SJSA1 (cell line): ENCODE measurements at places on chromosomes 2 and 18.

DNA sequence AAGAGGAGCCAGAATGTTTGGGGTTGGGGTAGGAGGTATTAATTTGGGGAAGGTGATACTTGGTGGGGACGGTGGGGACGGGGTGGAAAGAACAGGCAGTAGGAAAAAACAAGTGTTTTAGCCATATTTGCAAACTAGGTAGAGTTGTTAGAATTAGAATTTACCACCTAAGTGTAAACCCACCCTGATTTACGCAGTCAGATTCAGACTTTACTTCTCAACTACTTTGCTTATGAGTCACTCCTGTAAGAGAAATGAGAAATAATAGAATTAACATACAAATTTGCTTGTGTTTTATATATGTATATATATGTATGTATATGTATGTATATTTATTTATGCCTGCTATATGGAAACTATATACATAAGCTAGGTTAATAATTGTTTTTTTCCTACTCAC is 1168.2 kb upstream of the ZEB2 start:
- no peak overlapping the region for H3K27ac ChIP-seq
- no peaks in the 10 kb centered on the region for H3K27me3 ChIP-seq
- no peaks in the 10 kb centered on the region for H3K36me3 ChIP-seq
- no peaks in the 10 kb centered on the region for H3K4me1 ChIP-seq

- no peaks in the 10 kb centered on the region for H3K4me1 ChIP-seq
- no peaks in the 10 kb centered on the region for H3K36me3 ChIP-seq
These were observed 425.7 kb downstream of the PID1 start for GRCh38 chr2:228845162-228845925.

- H3K4me3 ChIP-seq, result no peak overlapping the region
- H3K4me1 ChIP-seq, result no peaks in the 10 kb centered on the region
- DNase-seq, result no peak
- H3K27me3 ChIP-seq, result peaks cover 9% of the 10 kb centered on the region; the same call in 1 of the 2 replicates
- no peaks in the 10 kb centered on the region for H3K36me3 ChIP-seq
These were observed 144.4 kb downstream of the MBP start for GRCh38 chr18:76988031-76988826.

DNA sequence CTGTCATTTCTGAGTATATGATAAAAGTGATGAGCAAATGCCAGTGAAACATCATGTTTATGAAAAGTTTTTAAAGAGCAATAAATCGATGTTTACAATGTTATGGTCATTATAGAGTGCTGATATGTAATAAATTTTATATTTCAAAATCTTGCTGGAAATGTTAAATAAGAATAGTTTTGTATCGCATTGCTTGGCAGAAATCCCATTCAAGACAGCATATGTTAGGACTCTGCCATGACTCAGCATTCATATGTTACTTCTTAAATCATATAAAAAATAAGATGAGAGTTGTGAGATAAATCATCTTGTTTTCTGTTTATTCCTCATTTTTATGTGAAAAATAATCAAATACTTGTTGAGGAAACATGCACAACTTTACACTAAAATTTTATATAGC is 949.9 kb upstream of the NRXN1 start:
- no peak for DNase-seq
- H3K27me3 ChIP-seq, result no peaks in the 10 kb centered on the region
- no peaks in the 10 kb centered on the region for H3K36me3 ChIP-seq
- no peak overlapping the region for H3K27ac ChIP-seq
- no peaks in the 10 kb centered on the region for H3K4me1 ChIP-seq

GRCh38 chr2:105388971-105389381 is 9.9 kb downstream of the FHL2 start:
- no peak overlapping the region for H3K4me3 ChIP-seq
- H3K4me1 ChIP-seq, result peaks cover 70% of the 10 kb centered on the region
- DNase-seq, result peak; percentile 64
- H3K27ac ChIP-seq, result peak overlapping the region; percentile 77

GRCh38 chr2:134131681-134132489 is 122.0 kb upstream of the MGAT5 start:
- no peaks in the 10 kb centered on the region for H3K36me3 ChIP-seq
- no peak for DNase-seq
- H3K4me3 ChIP-seq, result no peak overlapping the region
- no peaks in the 10 kb centered on the region; the same call in 1 of the 2 replicates for H3K4me1 ChIP-seq

DNA sequence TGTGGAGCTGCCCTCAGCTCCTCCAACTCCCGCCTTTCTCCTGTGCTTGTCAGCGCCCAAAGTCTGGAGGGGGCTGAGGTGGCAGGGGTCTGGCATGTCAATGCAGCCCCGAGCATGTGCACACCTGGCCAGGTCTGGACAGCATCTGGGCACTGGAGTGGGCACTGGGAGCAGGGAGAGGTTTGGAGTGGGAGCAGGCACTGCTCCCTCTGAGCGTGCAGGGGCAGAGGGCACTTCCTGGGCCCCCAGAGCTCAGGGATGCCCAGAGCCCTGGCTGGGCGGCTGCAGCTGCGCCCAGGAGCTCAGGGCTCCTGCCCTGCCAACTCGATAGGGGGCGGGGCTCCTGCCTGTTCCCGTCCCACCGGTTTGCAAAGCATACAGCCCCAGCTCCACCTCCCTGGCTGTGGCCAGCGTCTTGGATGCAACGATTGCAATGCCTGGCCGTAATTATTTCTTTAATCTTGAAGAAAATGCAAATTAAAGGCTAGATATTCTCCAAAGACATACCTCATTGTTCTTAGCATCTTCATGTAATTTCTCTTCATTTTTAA is 57.4 kb upstream of the LDAH start:
- no peak for DNase-seq
- no peaks in the 10 kb centered on the region for H3K36me3 ChIP-seq
- H3K4me1 ChIP-seq, result no peaks in the 10 kb centered on the region
- no peaks in the 10 kb centered on the region for H3K27me3 ChIP-seq
- no peak overlapping the region for H3K27ac ChIP-seq

- DNase-seq, result no peak
- H3K4me1 ChIP-seq, result peaks cover 17% of the 10 kb centered on the region
- peaks cover 50% of the 10 kb centered on the region for H3K36me3 ChIP-seq
- no peak overlapping the region for H3K27ac ChIP-seq
- no peaks in the 10 kb centered on the region for H3K27me3 ChIP-seq
- H3K4me3 ChIP-seq, result peak overlapping the region; percentile 59
These were observed 1.1 kb upstream of the MTERF4 start for GRCh38 chr2:241103176-241103595.

DNA sequence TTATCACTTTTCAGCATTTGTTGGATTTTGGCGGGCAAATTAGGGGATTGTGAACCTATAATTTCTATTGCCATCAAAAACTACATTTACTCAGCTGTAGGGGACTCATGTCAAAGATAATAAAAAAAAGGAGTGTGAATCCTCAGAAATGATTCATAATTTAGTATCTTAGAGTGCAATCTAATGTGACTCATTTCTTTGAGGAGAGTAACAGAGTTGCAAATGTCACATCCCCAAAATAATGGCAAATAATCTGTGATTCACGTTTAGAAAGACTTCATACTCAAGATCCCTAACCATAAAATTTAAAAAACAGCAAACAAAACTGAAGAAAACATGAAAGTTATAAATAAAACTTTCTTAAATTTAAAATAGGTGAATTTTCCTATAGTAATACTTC is 373.0 kb downstream of the CDH2 start:
- no peaks in the 10 kb centered on the region for H3K27me3 ChIP-seq
- H3K4me3 ChIP-seq, result no peak overlapping the region
- H3K27ac ChIP-seq, result no peak overlapping the region
- no peaks in the 10 kb centered on the region for H3K36me3 ChIP-seq
- H3K4me1 ChIP-seq, result no peaks in the 10 kb centered on the region
- no peak for DNase-seq

- H3K27ac ChIP-seq, result no peak overlapping the region
- H3K4me1 ChIP-seq, result no peaks in the 10 kb centered on the region
- H3K27me3 ChIP-seq, result no peaks in the 10 kb centered on the region
- H3K36me3 ChIP-seq, result no peaks in the 10 kb centered on the region
- H3K4me3 ChIP-seq, result no peak overlapping the region
These were observed 92.6 kb upstream of the CERS6 start for GRCh38 chr2:168363347-168364092.

GRCh38 chr2:43028188-43028587 is 198.2 kb downstream of the ZFP36L2 start:
- H3K27ac ChIP-seq, result no peak overlapping the region
- H3K27me3 ChIP-seq, result no peaks in the 10 kb centered on the region
- H3K4me1 ChIP-seq, result peaks cover 54% of the 10 kb centered on the region

- H3K27me3 ChIP-seq, result no peaks in the 10 kb centered on the region
- peaks cover 32% of the 10 kb centered on the region for H3K36me3 ChIP-seq
- peaks cover 31% of the 10 kb centered on the region for H3K4me1 ChIP-seq
- H3K4me3 ChIP-seq, result no peak overlapping the region
- peak overlapping the region; percentile 93 for H3K27ac ChIP-seq
These were observed 156.1 kb downstream of the HAUS1 start for GRCh38 chr18:46260016-46260878.

DNA sequence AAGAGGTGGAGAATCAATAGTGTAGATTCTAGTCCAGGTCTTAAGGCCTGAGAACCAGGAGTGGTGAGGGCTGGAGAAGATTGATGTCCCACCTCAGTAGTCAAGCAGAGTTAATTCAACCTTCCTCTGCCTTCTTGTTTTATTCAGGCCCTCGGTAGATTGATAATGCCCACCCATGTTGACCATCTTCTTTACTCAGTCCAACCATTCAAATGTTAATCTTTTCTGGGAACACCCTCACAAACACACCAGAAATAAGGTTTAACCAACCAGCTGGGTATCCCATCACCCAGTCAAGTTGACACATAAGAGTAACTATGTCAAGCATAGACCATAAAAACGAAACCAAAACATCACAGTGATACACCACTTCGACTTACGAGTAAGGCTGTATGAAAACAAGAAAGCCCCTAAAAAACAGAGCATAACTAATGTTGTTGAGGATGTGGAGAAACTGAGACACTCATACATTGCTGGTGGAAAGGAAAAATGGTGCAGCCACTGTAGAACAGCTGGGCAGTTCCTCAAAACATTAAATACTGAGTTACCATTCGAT is 57.5 kb downstream of the SLC35F5 start:
- H3K27ac ChIP-seq, result no peak overlapping the region

GRCh38 chr2:191995285-191995684 is 148.4 kb upstream of the CAVIN2 start:
- no peaks in the 10 kb centered on the region for H3K36me3 ChIP-seq
- no peaks in the 10 kb centered on the region for H3K27me3 ChIP-seq
- H3K27ac ChIP-seq, result no peak overlapping the region
- no peak overlapping the region for H3K4me3 ChIP-seq
- no peak for DNase-seq

GRCh38 chr2:222054813-222055212 is 244.0 kb downstream of the PAX3 start:
- no peaks in the 10 kb centered on the region for H3K36me3 ChIP-seq
- H3K27ac ChIP-seq, result no peak overlapping the region
- no peak overlapping the region for H3K4me3 ChIP-seq
- no peaks in the 10 kb centered on the region for H3K4me1 ChIP-seq
- peaks cover 11% of the 10 kb centered on the region for H3K27me3 ChIP-seq

GRCh38 chr2:88307817-88308216 is 137.7 kb downstream of the THNSL2 start:
- H3K4me1 ChIP-seq, result no peaks in the 10 kb centered on the region
- H3K36me3 ChIP-seq, result no peaks in the 10 kb centered on the region
- no peaks in the 10 kb centered on the region for H3K27me3 ChIP-seq
- no peak overlapping the region for H3K27ac ChIP-seq
- DNase-seq, result no peak

GRCh38 chr2:241110089-241110606 is 8.1 kb upstream of the MTERF4 start:
- H3K4me1 ChIP-seq, result no peaks in the 10 kb centered on the region
- H3K27me3 ChIP-seq, result no peaks in the 10 kb centered on the region
- H3K27ac ChIP-seq, result no peak overlapping the region
- no peak for DNase-seq
- peaks cover 50% of the 10 kb centered on the region for H3K36me3 ChIP-seq
- no peak overlapping the region for H3K4me3 ChIP-seq

DNA sequence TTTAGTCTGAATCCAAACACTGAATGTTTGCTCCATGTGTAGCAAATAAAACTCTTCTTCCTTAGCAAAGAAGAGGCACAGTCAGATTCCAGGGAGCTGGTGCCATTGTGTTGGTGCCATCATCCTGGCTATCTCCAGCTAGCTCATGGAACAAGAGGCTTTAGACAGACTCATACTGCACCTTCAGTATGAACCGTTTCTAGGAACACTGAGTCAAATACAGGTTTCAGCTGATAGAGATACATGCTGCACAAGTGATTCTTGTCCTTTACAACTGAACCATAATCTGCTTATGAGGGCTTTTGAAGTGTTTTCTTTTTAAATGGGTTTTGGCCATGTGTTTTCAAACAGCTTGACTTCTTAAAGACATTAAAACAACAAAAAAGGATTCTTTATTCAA is 57.9 kb downstream of the DYNC1I2 start:
- H3K4me3 ChIP-seq, result no peak overlapping the region
- no peak for DNase-seq
- H3K27me3 ChIP-seq, result no peaks in the 10 kb centered on the region
- H3K27ac ChIP-seq, result no peak overlapping the region
- H3K36me3 ChIP-seq, result peaks cover 87% of the 10 kb centered on the region
- no peaks in the 10 kb centered on the region for H3K4me1 ChIP-seq

DNA sequence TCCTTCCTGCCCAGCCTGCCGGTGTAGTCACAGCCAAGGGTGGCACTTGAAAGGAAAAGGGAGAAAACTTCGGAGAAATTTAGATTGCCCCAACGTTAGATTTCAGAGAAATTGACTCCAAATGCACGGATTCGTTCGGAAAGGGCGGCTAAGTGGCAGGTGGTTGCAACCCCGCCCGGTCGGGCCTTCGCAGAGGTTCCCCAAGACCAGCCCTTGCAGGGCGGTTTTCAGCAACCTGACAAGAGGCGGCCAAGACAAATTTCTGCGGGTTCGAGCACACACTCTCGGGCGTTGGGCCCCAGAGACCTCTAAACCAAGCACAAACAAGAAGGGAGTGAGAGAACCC is 4.8 kb downstream of the ONECUT2 start:
- H3K27ac ChIP-seq, result no peak overlapping the region
- H3K4me1 ChIP-seq, result peaks cover 13% of the 10 kb centered on the region
- no peaks in the 10 kb centered on the region for H3K36me3 ChIP-seq
- no peak for DNase-seq
- peaks cover 83% of the 10 kb centered on the region for H3K27me3 ChIP-seq

- no peak for DNase-seq
- no peak overlapping the region for H3K27ac ChIP-seq
- no peaks in the 10 kb centered on the region for H3K27me3 ChIP-seq
- H3K4me1 ChIP-seq, result no peaks in the 10 kb centered on the region
These were observed 91.9 kb downstream of the EPHA4 start for GRCh38 chr2:221480163-221480562.

GRCh38 chr2:71778514-71778913 is 325.2 kb downstream of the DYSF start:
- no peaks in the 10 kb centered on the region for H3K27me3 ChIP-seq
- H3K36me3 ChIP-seq, result no peaks in the 10 kb centered on the region
- H3K4me1 ChIP-seq, result peaks cover 35% of the 10 kb centered on the region
- no peak overlapping the region for H3K27ac ChIP-seq
- H3K4me3 ChIP-seq, result no peak overlapping the region

DNA sequence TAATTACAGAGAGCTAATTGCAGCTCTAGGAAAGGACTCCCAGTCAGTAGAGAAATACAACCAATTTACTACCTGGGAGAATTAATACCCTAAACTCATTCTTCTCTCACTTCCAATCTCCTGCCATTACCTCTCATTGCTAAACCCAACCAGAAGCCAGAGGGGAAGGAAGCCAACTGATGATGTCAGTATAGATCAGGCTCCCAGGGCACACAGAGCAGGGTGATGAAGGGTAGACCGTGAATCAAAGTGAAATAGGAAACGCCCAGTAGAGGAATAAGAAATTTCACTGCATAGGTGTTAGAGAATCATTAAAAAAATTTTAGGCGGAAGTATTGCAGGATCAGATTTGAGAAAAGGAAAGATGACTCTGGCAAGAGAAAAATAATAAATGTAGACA is 456.8 kb upstream of the NXPH2 start:
- no peak for DNase-seq
- no peaks in the 10 kb centered on the region for H3K36me3 ChIP-seq
- H3K4me1 ChIP-seq, result no peaks in the 10 kb centered on the region
- no peak overlapping the region for H3K4me3 ChIP-seq
- no peak overlapping the region for H3K27ac ChIP-seq
